ENCODE measurements at places on chromosomes 11 and 22. TPM values are rescaled to one million over a fixed set of nuclear protein-coding genes. Genes with fewer than 3 reads are reported as not detected.

CELSR1 gene
- polyA plus RNA-seq: 31.8 TPM

FAM76B gene
- 11.4 TPM for polyA plus RNA-seq

APLNR gene
- polyA plus RNA-seq: 0.08 TPM

SLC22A25 gene
- not detected for polyA plus RNA-seq

LUZP2 gene
- polyA plus RNA-seq: not detected

MPEG1 gene
- polyA plus RNA-seq: not detected

CARD18 gene
- not detected for polyA plus RNA-seq

NAALADL1 gene
- not detected for polyA plus RNA-seq

P2RX3 gene
- not detected for polyA plus RNA-seq

GP1BB gene
- polyA plus RNA-seq: 1.1 TPM

C11orf16 gene
- not detected for polyA plus RNA-seq

EHF gene
- polyA plus RNA-seq: 7.8 TPM

CASP5 gene
- polyA plus RNA-seq: not detected

TMEM45B gene
- not detected for polyA plus RNA-seq

- DNase-seq: no peak
Observed at GRCh38 chr11:72595292-72595684, 78.9 kb downstream of the PDE2A start.

DNA sequence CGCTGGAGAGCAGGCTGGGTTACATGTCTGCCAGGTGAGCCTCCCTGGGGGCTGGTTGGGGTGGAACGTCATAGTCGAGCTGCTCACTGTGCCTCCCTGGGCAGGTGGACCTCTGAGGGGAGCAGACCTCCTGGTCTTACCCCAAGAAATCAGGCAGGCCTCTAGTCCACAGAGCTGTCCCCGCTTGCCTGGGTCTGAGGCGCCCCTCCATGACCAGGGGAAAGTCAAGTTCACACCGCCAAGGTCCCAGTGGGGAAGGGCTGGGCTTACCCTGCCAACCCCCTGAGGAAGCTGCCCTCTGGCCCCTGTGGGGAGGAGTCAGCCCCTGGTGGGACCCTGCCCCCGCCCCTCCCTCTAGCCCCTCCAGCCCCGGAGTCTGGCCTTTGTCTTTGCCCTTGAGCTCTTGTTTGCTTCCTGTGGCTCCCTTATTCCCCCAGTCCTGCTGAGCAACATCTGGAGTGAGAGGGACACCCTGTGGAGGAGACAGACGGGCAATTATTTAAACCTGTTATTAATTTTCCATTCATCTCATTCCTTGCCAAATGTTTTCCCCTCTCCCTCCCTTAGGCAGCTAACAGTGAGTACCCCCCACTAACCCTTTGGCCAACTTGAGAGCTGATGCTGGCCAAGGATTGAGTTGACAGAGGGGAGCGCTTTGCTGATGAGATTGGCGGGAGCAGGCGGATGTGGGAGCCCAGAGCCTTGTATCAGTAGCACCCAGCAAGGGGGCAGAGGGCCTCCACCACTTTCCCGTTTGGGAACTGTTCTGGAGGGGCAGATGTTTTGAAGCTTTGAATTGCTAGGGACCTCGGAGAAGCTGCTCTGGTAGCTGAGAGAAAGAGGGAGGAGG lies 83.4 kb downstream of the CEP164 start:
- DNase-seq: no peak

GRCh38 chr22:19148417-19149046 lies 1.6 kb downstream of the GSC2 start:
- no peak for DNase-seq

GRCh38 chr11:3129591-3130268 lies 35.4 kb downstream of the OSBPL5 start:
- DNase-seq: no peak

GRCh38 chr22:42685941-42686653 lies 34.6 kb downstream of the A4GALT start:
- DNase-seq: no peak

DNA sequence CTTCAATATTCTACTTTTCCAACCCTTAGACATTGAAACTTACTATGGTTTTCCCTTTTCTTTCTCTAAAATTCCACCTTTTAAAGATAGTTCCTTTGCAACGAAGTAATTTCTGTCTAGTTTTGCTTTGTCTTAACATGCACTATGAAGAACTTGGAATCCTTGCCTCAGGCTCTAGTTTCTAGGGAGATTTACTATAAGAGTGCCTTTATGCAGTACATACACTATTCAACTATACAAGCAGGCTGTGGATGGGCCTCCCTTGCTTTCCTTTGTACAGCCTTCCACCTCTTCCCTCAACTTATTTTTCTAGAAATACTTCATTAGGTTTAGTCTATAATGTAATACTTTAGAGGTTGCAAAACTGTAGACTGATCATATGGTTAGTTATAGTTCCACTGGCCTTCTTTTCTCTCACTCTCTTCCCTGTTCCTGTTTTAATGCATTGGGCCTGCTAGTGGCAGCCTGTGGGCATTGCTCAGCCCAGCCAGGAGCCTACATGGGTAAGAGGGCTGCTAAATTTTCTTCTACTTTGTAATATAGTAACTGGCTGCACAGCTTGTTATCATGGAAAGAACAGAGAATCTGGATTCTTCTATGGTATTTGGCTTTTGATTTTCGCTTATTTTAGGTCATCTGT lies 100.2 kb downstream of the C11orf87 start:
- no peak for DNase-seq

- no peak for DNase-seq
Observed at GRCh38 chr11:114775875-114776621, 97.7 kb downstream of the NXPE2 start.

DNA sequence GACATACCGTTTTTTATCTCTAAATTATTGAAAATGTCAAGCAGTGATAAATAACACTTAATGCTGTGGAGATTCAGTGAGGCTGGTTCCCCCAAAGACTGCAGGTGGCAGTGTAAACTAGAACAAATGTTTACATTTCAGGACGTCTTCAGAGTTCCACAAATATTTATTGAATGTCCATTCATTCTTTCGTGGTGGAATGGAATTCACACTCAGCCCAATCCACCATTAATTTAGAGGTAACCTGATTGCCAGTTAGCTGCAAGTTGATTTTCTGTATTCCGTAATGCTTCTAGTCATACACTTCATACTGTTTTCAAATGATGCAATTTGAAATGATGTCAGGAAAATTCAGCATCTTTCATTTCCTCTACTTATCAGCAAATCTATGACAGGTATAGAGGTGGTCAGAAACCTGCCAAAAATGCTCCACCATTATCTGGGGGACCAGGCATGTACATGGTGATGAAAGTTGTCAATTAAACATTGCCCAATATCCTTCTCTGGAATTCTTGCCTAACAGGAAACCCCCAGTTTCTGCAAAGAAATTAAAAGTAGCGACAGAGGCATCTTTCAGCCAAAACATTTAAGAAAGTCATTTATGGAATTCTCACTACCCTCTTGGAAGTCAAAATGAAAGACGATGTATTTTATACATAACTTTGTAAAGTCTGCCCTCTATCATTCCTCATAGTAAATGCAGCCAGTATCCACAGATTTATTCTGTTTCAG lies 94.3 kb upstream of the BMAL1 start:
- DNase-seq: peak; percentile 53

DNA sequence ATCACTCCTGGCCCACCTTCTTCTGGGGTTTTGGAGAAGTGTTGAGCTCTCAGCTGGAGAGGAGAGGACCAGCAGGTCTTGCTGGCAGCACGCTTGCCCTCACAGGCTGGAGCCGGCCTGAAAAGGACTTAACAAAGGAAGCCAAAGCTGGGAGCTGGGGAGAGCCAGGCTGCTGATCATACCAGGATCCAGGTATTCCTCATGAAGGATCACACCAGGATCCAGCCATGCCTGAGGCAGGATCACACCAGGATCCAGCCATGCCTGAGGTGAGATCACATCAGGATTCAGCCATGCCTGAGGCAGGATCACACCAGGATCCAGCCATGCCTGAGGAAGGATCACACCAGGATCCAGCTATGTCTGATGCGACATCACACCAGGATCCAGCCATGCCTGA lies 17.0 kb downstream of the MRGPRD start:
- no peak for DNase-seq

DNA sequence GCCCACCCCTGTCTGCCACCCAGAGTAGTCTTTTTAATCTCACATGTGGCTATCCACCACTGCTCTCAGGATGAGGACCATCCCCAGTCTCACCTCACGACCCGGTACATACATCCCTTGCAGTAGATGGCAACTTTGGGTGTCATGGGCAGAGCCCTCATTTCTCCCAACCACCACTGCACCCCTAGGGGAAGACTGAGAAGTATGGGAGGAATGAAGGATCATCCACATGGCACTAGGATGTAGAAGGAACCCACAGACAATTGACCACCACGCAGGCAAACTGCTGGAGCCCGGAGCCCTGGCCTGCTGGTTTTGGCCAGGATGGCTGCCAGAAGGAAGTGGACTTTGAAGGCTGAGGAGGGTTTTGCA lies 1.9 kb upstream of the SCARF2 start:
- no peak for DNase-seq

GRCh38 chr11:70128435-70128906 lies 50.4 kb downstream of the ANO1 start:
- peak; percentile 78 for DNase-seq

- no peak for DNase-seq
Observed at GRCh38 chr22:39960791-39961746, 872 bp downstream of the TMA7B start.

DNA sequence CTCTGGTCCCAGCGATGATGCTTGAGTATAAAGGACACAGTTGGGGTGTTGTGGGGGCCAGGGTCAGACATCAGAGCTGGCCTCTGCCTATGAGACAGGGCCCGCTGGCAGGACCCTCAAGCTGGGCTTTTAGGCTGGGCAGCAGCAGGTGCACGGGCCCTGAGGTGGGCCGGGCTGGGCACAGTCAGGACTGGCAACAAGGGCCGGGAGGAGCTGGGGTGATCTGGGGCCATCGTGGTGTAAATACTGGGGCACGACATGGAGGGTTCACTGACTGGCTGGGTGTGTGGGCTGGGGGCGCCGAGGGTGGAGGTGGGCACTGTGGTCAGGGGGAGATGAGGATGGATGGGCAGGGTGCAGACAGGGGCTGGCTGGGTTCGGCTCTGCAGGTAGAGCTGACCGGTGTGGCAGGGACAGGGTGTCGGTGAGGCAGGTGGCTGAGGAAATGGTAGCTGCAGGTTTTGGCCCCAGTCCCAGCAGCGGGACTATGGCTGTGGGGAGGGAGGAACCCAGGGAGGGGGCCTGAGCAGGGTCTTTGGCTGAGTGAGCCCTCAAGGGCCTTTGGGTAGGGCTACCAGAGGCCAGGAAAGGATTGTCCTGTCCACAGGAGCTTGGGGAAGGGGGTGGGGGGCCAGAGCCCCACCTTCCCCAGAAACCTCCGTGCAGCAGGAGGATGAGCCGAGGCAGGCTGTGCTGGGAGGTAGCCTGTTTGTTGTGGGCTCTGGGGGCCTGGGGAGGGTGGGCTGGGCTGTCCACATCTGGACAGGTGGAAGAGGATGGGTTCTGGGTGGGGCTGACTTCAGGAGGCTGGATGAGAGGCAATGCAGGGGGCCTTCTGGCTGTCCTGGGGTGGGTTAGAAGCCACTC lies 81.4 kb downstream of the KCNQ1 start:
- DNase-seq: no peak

- DNase-seq: no peak
Observed at GRCh38 chr11:5281596-5281995, 11.9 kb upstream of the HBE1 start.

- no peak for DNase-seq
Observed at GRCh38 chr22:40982482-40983385, 31.6 kb downstream of the RBX1 start.

- no peak for DNase-seq
Observed at GRCh38 chr22:20395907-20396287, 1.9 kb downstream of the ZNF74 start.

GRCh38 chr22:32265882-32266767 lies 11.0 kb upstream of the SLC5A4 start:
- peak; percentile 35 for DNase-seq

GRCh38 chr22:46482056-46482675 lies 55.3 kb downstream of the CELSR1 start:
- no peak for DNase-seq

DNA sequence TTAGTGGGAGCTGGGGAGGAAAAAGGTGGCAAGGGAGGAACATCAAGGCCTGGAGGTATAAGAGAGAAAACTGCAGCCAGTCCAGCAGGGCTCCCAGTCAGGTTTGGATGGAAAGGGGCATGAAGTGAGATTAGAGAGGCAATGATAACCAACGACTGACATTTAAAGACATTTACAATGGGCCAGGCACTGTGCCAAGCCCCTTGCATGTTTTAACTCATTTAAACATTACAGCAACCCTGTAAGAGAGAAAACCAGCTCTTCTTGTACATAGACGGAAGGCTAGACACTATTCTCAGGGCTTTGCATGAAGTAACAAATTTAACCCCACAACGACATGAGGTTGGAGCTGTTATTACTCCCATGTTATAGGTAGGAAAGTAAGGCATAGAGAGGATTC lies 32.1 kb upstream of the PAK1 start:
- no peak for DNase-seq

GRCh38 chr11:30485756-30486155 lies 100.4 kb downstream of the MPPED2 start:
- DNase-seq: no peak

- DNase-seq: no peak
Observed at GRCh38 chr11:1161410-1162137, 3.8 kb downstream of the MUC5AC start.

DNA sequence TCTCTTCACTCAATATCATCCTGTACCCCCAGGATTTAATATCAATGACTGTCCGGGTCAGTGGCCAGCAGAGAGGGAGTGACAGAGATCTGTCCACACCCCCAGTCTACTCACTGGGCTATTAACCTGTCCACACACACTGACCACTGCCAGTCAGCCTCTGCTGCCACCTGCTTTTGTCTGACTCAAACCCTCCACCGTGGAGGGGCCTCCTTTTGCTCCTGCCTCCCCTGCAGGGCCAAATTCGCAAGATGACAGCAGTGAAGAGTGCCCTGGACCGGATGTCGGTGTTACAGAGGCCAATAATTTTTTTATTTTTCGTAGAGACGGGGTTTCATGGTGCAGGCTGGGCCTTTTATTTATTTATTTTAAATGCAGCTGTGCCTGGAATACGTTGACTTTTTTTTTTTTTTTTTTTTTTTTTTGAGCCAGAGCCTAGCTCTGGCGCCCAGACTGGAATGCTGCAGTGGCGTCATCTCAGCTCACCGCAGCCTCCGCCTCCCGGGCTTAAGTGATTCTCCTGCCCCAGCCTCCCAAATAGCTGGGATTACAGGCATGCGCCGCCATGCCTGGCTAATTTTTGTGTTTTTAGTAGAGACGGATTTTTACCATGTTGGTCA lies 5.1 kb downstream of the PDXP start:
- DNase-seq: no peak

GRCh38 chr11:984546-984945 lies 52.0 kb downstream of the MUC6 start:
- no peak for DNase-seq

- DNase-seq: no peak
Observed at GRCh38 chr11:12497431-12497830, 120.1 kb downstream of the PARVA start.

All from A549 (cell line).